ENCODE measurements at places on chromosomes 16 and 17. TPM values are rescaled to one million over a fixed set of nuclear protein-coding genes. Genes with fewer than 3 reads are reported as not detected.

Gene EMP2
- total RNA-seq: 15.1 TPM

Gene CA4
- total RNA-seq: 1.7 TPM

Gene PRR35
- 0.33 TPM for total RNA-seq

Gene EXOSC6
- 41.6 TPM for total RNA-seq

Gene C1QTNF8
- total RNA-seq: not detected

Gene DNAH2
- 0.22 TPM for total RNA-seq

Gene KDM6B
- 28.9 TPM for total RNA-seq

Gene ARHGDIA
- total RNA-seq: 247 TPM

Gene RFNG
- total RNA-seq: 34.0 TPM

Gene HS3ST2
- 3.1 TPM for total RNA-seq

Gene LDHD
- total RNA-seq: 14.7 TPM

Gene GLP2R
- not detected for total RNA-seq

Data from H9 (cell line).